ENCODE measurements at places on chromosomes 7 and 10.

- DNase-seq, result no peak
Measured at GRCh38 chr7:148060724-148061123, 529.8 kb upstream of the C7orf33 start.

DNA sequence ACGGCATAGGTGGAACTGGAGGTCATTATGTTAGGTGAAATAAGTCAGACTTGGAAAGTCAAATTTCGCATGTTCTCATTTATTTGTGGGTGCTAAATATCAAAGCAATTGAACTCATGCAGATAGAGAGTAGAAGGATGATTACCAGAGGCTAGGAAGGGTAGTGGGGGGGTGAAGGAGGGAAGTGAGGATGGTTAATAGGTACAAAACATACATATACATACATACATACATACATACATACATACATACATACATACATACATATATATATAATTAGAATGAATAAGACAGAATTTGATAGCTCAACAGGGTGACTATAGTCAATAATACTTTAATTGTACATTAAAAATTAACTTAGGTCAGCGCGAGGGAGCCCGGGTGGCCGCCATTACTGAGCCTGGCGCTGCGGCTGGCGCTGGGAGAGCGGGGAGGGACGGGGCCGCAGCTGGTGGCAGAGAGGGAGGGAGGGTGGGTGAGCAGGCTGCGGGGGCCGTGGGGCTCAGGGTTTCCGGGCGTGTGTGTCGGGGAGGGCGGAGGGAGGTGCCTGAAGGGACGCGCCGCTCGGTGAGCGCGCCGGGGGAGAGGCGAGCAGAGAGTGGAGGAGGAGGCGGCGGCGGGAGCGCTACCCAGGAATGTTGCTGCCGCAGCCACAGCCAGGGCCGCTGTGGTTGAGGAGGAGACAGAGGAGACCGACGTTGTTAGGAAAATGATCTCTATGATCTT lies 85.8 kb upstream of the EGFR start:
- DNase-seq, result no peak

GRCh38 chr7:25031007-25031406 lies 51.0 kb upstream of the OSBPL3 start:
- no peak for DNase-seq

- DNase-seq, result no peak
Measured at GRCh38 chr7:76051840-76052239, 3.9 kb downstream of the MDH2 start.

- DNase-seq, result no peak
Measured at GRCh38 chr7:10908600-10908999, 65.1 kb upstream of the PHF14 start.

DNA sequence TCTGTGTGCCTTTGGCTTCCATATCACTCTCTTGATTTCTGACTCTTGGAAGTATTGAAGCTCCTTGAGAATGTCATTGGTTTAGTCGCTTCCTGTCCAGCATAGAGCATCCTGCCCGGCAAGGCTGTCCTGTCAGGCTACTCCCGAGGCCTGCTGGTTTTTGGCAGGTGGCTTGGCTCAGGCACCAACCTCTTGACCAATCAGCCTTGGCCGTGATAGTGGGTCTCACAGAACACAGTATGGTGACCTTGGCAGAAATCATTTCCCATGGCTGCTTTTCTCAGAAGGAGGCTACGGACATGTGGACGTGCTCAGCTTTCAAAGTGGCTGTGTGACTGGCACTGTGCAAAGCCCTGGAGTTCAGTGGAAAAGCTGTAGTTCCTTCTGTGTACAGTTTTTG lies 516.9 kb downstream of the REEP3 start:
- no peak for DNase-seq

- DNase-seq, result no peak
Measured at GRCh38 chr10:130411496-130412085, 275.4 kb downstream of the GLRX3 start.

DNA sequence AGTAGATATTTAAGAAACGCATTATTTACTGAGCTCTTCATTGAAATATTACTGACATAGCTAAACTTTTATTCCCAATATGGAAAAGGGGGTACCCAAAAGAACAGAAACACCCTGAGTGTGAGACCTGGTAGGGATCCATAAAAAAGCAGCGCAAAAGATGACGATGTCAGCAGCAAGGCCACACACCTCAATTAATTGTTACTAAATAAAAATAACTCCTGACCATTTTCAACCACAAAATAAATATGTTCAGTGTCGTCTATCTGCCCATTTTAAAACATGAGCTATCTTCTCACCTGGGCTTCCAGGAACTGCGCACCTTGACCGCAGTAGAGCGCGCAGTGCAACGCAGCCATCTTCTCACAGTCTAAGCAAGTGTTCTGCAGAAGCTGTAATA lies 61.2 kb downstream of the GSAP start:
- no peak for DNase-seq

GRCh38 chr7:30880125-30880720 lies 31.4 kb upstream of the AQP1 start:
- no peak for DNase-seq

DNA sequence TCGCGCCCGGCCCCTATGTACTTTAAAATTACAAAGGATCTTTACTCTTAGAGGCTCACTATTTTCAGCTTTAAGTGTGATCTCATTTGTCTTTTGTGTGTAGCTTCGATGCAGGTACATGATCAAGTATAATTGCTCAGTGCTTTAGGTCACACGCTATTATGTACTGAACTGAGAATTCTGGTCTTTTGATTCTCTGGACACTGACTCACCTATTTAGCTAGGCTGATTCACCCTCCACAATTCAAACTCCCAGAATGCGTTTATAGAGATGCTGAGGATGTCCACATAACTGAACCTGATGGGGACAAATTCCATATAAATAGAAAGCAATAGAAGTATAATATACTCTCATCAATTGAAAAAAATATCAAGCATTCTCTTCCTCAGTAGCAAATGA lies 57.8 kb downstream of the PRKCQ start:
- no peak for DNase-seq

DNA sequence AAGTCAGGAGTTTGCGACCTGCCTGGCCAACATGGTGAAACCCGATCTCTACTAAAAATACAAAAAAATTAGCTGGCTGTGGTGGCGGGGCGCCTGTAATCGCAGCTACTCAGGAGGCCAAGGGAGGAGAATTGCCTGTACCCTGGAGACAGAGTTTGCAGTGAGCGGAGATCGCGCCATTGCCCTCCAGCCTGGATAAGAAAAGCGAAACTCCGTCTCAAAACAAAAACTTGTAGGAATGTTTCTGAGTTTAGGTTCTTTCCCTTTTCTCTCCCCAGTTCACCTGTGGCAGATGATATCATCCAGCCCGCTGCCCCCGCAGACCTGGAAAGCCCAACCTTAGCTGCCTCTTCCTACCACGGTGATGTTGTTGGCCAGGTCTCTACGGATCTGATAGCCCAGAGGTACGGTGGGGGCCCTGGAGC lies 138.8 kb upstream of the BTBD16 start:
- no peak for DNase-seq

DNA sequence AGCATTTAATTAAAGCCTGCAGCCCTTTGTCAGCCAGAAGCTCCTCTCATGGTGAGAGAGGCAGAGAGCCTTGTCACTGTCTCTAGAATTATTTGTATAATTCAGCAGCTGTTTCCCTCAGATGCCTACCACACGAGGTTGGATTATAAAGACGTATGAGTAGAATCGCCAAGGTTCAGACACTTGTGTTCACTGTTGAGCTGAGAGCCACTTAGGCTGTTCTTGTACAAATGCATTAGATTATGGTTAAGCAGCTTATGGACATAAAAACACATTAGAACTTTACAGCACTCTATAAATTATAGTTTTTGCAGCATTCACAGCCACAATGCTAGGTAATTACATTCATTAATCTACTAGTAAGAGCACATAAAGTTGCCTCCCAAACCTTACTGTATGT lies 282.6 kb downstream of the AUTS2 start:
- DNase-seq, result no peak

DNA sequence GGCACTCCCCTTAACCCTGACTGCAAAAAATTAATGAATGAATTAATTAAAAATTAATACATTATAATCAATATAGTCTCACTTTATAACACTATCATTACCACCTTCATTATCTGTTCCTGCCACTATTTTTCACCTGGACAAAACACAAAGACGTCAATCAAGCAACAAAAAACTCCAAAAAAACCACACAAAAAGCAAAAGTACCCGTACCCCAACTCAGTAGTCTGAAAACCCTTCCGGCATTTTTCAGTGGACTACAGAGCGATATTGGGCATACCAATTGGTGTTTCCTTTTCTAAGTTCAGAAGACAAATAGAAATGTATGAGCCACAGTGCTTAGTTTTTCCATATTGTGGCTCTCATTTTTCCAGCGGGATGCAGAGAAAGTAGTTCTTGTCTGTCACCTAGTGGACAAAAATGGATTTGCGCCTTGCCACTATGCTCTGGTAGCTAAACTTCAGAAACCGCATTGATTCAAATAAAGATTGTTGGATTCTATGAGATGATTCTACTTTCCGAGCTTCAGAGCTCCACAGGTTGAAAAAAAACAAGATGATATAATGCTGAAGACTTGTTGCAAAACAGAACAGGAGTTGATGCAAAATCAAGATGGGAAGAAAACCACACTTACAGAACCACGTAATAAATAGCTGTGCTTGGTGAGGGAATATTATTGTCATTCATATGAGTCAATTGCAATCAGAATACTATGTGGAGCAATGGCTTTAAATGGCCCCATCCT lies 50.6 kb upstream of the ITGB1 start:
- peak; percentile 63 for DNase-seq

DNA sequence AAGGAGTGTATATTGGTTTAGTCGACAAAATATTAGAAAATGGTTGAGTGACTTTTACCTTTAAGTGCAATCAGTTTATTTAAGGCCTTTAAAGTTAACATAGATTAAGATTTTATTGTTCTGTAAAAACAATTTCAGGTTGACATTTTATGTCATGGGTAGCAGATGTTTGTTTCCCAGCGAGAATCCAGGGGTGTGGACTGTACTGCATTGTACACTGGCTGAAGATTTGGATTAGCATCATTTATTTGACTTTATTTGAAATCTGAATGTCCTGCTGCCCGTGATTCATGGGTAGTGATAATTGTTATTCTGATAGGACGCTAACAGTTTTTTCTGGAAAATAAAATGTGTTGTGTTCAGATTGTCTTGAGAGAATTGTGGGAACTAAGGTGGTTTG lies 39.3 kb downstream of the RBM33 start:
- DNase-seq, result no peak

- DNase-seq, result no peak
Measured at GRCh38 chr7:47358944-47359588, 222.8 kb downstream of the TNS3 start.

GRCh38 chr10:36280890-36281499 lies 638.9 kb upstream of the FZD8 start:
- DNase-seq, result no peak

DNA sequence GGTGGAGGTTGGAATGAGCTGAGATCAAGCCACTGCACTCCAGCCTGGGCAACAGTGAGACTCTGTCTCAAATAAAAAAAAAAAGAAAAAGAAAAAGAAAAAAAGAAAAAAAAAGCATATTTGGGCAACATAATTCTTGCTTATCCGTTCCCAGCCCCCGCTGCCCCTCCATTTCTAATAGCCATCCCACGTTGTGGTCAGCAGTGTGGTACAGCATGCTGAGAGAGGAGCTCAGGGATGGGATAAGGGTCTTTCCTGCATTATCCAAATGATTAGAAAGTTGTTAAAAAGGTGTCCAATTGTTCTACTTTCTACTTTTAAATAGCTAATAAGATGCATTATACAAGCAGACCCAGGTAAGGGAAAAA lies 104.9 kb upstream of the ZNF92 start:
- no peak for DNase-seq

- DNase-seq, result no peak
Measured at GRCh38 chr7:45657890-45658715, 83.9 kb downstream of the ADCY1 start.

DNA sequence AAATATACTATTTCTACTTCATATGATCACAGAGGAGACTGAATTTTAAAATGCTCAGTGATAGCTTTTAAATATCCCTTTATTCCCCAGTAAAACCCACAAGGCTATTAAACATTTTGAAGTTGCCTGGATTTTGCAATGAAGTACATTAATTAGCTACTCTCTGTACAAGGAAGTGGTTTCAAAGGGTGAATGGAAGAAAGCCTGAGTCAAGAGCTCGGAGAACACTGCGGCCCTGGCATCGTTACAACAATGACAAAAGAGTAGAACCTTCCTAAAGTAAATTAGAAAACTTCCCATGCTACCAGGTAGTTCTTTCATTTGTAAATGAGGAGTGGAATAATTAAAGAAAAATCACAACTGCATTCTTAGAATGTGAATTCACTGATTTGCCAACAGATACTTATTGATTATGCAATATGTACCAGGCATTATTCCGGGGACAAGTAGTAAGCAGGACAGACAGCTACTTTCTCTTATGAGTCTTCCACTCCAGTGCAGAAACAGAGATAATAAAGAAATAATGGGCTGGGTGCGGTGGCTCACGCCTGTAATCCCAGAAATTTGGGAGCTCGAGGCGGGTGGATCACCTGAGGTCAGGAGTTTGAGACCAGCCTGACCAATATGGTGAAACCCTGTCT lies 63.0 kb downstream of the ZNF22 start:
- no peak for DNase-seq

GRCh38 chr7:66886152-66886551 lies 34.9 kb upstream of the TMEM248 start:
- DNase-seq, result no peak

DNA sequence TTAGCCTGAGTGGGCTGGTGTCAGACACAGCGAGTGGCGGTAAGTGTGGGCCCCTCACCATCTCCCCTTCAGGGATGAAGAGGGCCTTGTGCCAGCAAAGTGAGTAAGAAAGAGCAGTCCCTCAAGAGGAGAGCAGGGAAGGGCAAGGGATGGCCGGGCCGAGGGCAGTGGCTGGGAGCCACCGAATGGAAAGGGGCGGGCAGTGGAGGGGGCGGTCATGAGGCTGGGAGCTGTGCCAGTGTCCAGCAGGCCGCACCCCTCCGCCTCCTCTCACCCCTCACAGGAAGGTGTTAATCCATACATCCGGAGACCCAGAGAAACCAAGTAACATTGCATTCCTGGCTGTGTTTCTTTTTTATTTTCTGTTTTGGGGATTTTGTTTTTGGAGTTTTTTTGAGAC lies 28.6 kb upstream of the RASGEF1A start:
- DNase-seq, result no peak

All from activated CD8-positive, alpha-beta memory T cell treated with anti-CD3 and anti-CD28 coated beads, Interleukin-2, amount 50 U/mL, for 48 hours (primary cell).